ENCODE measurements at places on chromosomes 2 and 18. TPM values are rescaled to one million over a fixed set of nuclear protein-coding genes. Genes with fewer than 3 reads are reported as not detected.

ITGA4 gene
- 7.8 TPM for total RNA-seq

SETBP1 gene
- total RNA-seq = 32.1 TPM

DNA sequence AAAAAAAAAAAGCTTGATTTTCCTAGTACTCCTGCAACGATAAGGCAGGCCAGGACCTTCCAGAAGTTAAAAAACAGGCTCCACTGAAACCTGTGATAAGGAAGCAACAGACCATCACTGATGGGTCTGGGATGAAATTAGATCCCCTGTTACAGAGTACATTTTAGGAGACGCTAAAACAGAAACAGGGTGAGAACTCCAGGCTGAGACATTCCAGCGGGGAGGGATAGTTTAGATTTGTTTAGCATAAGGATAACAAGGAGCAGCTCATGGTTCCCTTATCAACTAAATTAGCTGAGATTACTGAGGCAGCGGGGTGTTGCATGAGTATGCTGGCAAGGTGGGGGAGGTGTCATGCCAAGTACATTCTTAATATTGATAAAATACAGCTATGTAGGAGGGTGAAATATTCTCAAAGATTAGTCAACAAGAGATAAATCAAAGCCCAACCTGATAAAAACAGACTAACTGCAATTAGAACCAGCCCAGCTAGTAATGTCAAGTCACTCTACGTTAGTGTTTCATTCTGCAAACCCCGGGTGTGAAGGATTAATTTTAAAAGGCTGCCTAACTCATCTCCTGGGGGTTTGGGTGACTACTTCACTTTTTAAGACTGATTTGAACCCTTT lies 75.0 kb upstream of the BZW1 start:
- H3K4me1 ChIP-seq = peaks cover 12% of the 10 kb centered on the region
- H3K27me3 ChIP-seq = no peaks in the 10 kb centered on the region
- H3K36me3 ChIP-seq = no peaks in the 10 kb centered on the region
- no peak overlapping the region for H3K27ac ChIP-seq

- H3K4me3 ChIP-seq = no peak overlapping the region
- DNase-seq = no peak
- H3K27me3 ChIP-seq = no peaks in the 10 kb centered on the region
- no peak overlapping the region for H3K27ac ChIP-seq
- no peaks in the 10 kb centered on the region for H3K4me1 ChIP-seq
- H3K36me3 ChIP-seq = no peaks in the 10 kb centered on the region
These were observed 77.3 kb upstream of the ATG16L1 start for GRCh38 chr2:233174137-233174536.

GRCh38 chr2:64836566-64836965 lies 152.6 kb upstream of the SLC1A4 start:
- H3K4me3 ChIP-seq = no peak overlapping the region
- peaks cover 6% of the 10 kb centered on the region for H3K4me1 ChIP-seq
- H3K27ac ChIP-seq = no peak overlapping the region
- no peaks in the 10 kb centered on the region for H3K36me3 ChIP-seq
- H3K27me3 ChIP-seq = no peaks in the 10 kb centered on the region

- no peaks in the 10 kb centered on the region for H3K4me1 ChIP-seq
- H3K4me3 ChIP-seq = no peak overlapping the region
- no peak for DNase-seq
- H3K36me3 ChIP-seq = no peaks in the 10 kb centered on the region
These were observed 24.0 kb upstream of the ARPC2 start for GRCh38 chr2:218192902-218193430.

- no peak for DNase-seq
- H3K27ac ChIP-seq = no peak overlapping the region
- H3K27me3 ChIP-seq = no peaks in the 10 kb centered on the region
- no peaks in the 10 kb centered on the region for H3K4me1 ChIP-seq
These were observed 1118.8 kb upstream of the ZEB2 start for GRCh38 chr2:145638675-145639074.

- H3K4me1 ChIP-seq = no peaks in the 10 kb centered on the region
- no peaks in the 10 kb centered on the region for H3K27me3 ChIP-seq
- H3K4me3 ChIP-seq = no peak overlapping the region
- no peak for DNase-seq
These were observed 102.1 kb downstream of the MTCL1 start for GRCh38 chr18:8807488-8807805.

DNA sequence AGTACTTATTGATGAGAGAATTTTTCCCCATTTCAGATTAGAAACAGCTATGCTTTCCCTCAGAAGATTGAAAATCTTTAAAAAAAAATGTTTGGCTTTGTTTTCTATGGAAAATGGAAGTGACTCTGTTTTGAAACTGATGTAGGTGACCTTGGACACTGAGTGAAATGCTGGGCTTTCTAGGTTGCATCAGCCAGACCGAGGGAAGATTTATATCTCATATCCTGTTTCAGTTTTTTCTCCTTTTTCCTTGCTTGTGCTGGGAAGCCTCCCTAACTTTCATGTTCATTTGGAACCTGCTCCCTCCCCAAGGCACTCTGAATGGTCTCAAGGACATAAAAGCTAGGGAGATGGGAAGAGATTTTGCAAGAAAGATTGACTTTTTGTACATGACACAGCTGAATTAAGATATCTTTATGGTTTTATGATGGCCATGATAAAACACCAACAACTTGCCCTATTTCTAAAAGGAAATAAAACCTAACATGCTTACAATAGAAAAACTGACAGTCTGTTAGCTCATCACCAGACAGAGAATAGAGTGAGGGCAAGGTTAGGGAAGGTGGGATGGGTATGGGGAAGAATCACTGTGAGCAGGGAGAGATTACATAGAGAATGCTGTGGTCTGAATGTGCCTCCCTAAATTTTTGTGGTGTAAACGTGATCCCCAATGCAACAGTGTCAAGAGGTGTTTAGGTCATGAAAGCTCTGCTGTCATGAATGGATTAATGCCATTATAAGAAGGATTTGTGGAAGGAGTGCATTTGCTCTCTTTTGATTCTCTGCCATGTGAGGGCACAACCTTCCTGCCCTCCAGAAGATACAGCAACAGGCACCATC lies 249.7 kb downstream of the TPGS2 start:
- no peaks in the 10 kb centered on the region for H3K4me1 ChIP-seq
- H3K36me3 ChIP-seq = no peaks in the 10 kb centered on the region
- no peak overlapping the region for H3K27ac ChIP-seq
- no peaks in the 10 kb centered on the region for H3K27me3 ChIP-seq
- no peak for DNase-seq

GRCh38 chr18:66722671-66723070 lies 118.8 kb upstream of the CDH19 start:
- H3K4me1 ChIP-seq = peaks cover 7% of the 10 kb centered on the region
- H3K36me3 ChIP-seq = no peaks in the 10 kb centered on the region
- H3K27me3 ChIP-seq = no peaks in the 10 kb centered on the region
- no peak overlapping the region for H3K4me3 ChIP-seq
- no peak for DNase-seq

All from thyroid gland (tissue), 4 donors.